ENCODE measurements at places on chromosomes 7 and 10.

GRCh38 chr10:21150166-21150565, 253.1 kb upstream of the NEBL start:
- no peak for DNase-seq

DNA sequence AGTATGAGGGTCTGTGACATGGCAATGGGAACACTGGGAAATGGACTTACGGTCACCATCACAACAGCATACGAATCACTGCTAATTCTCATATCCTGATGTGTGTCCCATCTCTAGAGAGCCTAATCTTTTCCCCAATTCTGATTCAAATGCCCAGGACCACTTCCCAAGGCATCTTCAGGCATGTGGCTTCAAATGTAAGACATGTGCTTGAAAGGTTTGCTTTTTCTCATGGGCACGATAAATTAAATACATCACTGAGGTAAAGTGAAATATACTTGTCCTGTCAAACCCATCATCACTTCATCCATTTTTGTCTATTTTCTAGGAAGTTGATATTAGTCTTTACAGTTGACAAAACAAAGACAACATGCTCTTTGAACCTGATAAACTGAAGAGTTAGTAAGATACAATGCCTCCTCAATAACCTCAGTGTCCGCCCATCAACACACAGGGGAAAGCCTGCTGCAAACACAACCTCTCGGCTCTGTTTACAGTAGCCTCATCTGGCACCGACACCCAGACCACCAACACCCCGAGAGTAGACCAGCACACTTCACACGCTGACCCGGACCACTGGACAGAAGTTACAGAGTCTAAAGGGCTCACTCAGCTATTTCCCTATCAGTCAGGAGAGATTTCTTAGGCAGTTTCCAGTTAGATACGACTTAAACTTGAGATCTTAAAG, 24.8 kb downstream of the GRB10 start:
- no peak for DNase-seq

GRCh38 chr7:38054199-38054598, 123.8 kb upstream of the STARD3NL start:
- no peak for DNase-seq

DNA sequence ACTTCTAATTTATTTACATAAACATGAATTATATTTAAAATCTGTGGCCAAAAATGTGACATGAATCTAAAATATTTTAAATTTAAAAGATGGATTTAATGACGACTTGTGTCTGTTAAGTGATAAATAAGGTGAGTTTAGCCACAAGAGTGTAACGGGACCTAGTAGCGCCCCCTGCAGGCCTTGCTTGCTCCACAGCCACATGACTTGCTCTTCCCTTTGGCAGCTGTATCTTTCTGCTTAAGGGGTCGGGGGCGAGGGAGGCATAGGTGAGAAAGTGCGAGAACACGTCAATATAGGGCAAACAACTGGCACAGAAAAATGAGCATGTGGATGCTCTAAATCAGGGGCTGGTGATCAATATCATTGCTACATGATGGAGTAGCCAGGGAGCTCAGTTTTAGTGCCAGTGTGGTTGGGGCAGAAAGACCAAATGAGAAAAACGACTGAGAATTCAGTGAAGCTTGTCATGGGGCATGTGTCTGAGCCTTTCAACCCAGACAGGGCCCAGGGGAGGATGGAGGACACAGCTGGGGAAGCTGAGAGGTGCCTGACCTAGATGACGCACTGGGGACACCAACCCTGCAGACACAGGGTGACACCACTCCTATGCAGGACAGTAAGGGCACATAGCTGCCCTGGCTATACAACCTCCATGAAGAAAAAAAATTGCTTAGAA, 49.8 kb downstream of the PAXIP1 start:
- DNase-seq, result no peak

- DNase-seq, result no peak
Measured at GRCh38 chr7:135905858-135906257, 71.3 kb downstream of the MTPN start.

GRCh38 chr10:77029777-77030717, 607.6 kb downstream of the KCNMA1 start:
- no peak for DNase-seq

GRCh38 chr7:15559416-15559928, 2.3 kb downstream of the AGMO start:
- DNase-seq, result no peak

DNA sequence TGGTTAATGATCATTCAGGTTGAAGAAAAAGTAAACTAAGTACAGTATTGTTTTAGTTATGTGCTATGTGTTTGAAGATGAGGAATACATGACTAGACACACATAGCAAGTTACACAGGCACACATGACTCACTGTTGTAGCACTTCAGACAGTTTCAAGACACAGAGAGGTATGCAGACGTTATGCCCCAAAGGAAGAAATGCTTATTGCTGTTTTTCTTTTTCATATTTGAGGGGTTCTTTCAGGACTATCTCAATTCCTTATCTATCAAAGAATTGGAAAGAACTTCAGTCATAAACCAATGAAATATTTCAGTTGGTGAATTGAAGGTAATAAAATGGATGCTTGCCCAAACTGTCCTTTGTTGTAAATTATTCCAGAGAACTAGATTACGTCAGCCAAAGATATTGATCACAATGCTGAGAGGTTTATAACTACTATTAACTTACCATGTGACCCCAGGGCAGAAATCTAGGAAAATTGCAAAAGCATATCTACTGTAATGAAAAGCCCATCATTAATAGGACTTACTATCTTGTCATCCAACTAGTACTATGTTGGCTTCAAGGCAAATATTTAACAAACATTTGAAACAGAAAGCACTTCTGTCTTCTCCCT, 61.2 kb upstream of the CAPZA2 start:
- no peak for DNase-seq

DNA sequence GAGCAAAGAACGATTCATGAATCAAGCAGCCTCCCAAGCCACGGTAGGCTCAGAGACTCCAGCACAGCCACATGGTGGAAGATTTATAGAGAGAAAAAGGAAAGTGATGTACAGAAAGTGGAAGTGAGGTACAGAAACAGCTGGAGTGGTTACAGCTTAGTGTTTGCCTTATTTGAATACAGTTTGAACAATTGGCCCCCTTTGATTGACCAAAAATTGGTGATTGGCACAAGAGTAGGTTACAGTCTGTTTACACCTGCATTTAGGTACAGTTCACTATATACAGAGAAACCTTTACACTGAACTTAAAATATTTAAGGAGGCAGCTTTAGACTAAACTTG, 136.4 kb upstream of the ASAH2 start:
- no peak for DNase-seq

GRCh38 chr7:17307000-17307399, 8.5 kb downstream of the AHR start:
- no peak for DNase-seq

DNA sequence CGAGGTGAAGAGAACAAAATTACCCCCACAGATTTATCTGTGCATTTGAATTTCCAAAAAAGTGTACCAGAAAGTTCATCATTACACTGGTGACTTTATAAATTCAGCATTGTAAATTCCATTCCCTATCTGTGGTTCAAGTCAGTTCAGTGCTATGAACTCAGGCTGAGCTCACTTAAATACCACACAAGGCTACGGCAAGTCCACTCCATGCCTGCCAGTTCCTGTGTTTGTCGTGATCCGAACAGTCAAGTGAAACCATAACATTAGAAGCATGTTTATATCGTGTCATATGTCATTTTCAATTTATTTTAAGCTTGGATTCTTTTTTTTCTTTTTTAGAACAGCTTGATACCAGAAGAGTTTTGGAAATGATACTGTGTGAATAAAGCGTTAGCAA, 14.8 kb downstream of the MBL2 start:
- no peak for DNase-seq

- no peak for DNase-seq
Measured at GRCh38 chr10:92755725-92756124, 66.0 kb downstream of the HHEX start.

DNA sequence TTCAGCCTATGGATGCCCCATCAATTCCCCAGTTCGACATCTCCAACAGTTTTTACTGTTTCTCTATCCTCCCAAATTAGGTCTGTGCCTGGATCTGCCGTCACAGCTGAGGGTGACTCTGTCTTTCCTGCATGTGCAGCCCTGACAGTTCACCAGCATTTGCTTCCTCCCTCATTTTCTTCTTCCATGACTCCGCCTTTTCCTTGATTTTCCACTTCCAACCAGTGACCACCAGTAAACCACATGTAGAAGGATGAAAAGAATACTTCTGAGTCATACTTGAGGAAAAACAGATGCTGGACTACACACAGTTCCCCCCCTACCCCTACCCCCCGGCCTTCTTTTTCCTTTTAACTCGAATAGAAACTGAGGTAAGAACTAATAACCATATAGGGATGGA, 311.8 kb upstream of the POM121L12 start:
- DNase-seq, result no peak

DNA sequence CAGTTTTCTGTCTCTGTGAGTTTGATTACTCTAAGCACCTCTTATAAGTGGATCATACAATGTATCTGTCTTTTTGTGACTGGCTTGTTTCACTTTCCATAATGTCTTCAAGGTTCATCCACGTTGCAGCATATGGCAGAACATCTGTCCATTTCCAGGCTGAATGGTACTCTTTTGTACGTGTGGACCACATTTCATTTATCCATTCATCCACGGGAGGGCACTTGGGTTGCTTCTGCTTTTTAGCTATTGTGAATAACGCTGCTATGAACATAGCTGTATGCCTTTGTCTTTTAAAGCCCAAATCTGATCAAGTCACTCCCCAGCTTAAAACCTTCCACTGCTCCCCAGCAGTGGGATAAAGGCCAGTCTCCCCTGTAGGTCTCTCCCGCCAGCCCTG, 31.5 kb downstream of the EGFR start:
- DNase-seq, result no peak

DNA sequence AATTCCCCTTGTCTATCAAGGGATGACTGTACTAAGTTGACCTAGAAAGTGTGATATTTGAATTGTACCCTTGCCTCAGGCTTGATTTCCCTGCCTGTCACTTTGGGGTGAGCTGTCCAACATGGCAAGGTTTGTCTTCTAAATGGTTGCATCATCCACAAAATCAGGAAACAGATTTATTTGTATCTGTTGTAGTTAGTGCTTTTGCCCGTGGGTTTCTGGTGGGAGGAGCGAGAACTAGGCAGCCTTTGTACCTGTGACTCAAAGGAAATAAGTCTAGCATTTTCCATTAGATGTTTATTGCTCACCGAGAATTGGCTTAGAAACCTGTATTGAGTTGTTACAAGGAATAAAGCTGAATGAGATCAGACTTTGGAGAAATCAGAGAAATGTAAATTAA, 650.8 kb downstream of the LRMDA start:
- no peak for DNase-seq

DNA sequence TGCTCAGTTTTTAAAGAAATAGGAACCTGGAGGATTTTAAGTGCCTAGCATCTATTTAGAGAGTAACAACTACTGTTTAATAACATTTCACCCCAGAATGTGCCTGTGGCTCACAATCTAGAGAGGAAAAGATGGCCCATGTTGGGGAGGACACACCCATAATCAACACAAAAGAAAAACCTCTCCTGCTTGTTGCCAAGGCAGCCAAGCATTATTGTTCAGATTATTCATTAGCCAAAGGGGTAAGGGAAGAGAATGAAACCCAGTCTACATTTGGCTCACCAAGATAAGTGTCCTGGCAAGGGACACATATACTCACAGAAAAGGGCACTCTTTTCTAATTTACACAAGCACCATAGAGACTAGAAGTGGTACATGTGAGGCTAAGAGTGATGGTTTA, 17.7 kb upstream of the IFIT1B start:
- DNase-seq, result no peak

- no peak for DNase-seq
Measured at GRCh38 chr10:112919721-112920120, 30.3 kb upstream of the TCF7L2 start.

- no peak for DNase-seq
Measured at GRCh38 chr10:128714644-128715415, 588.6 kb upstream of the MKI67 start.

- DNase-seq, result no peak
Measured at GRCh38 chr10:110419265-110419664, 78.4 kb upstream of the DUSP5 start.

DNA sequence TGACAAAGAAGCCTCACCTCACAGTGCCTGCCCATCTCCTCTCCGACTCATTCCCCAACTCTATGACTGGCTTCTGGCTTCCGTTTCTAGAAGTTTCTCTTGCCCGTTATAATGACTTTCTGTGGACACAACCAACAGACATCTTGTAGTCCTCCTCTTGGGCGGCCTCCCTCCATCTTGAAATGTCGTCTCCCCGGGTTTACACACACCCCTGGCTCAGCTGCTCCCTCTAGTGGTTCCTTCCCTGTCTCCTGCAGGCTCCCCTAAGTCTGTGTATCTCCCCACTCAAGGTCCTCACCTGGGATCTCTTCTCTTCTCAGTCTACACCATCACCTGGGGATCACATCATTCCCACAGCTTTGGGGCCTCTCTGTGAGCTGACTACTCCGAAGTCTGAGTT, 123.4 kb upstream of the NEBL start:
- DNase-seq, result peak; percentile 11

- no peak for DNase-seq
Measured at GRCh38 chr10:15167411-15168290, 842 bp downstream of the NMT2 start.

DNA sequence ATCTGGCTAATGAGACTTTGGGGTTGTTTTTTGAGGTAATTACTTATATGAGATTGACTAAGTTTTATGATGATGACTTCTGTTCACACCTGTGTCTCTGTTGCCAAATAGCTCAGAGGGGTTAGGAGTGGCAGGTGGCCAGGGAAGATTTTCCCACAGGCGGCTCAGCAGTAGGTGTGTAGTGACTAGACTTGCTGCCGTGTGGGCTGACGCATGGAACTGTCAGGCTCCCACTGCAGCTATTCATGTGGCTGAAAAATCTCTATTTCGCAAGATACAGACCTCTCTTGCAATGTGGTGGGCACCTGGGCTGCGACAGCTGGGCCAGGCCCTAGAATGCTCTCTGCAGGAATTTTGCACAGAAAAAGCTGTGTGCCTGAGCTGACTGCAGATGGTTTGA, 1.4 kb downstream of the CPA4 start:
- DNase-seq, result no peak

- DNase-seq, result no peak
Measured at GRCh38 chr7:142352543-142352942, 94.7 kb upstream of the PRSS58 start.

GRCh38 chr7:158053183-158053915, 534.3 kb downstream of the PTPRN2 start:
- DNase-seq, result no peak

- DNase-seq, result no peak
Measured at GRCh38 chr10:14616955-14617730, 157.6 kb downstream of the FAM107B start.

- no peak for DNase-seq
Measured at GRCh38 chr10:43453266-43453831, 16.4 kb downstream of the ZNF487 start.

DNA sequence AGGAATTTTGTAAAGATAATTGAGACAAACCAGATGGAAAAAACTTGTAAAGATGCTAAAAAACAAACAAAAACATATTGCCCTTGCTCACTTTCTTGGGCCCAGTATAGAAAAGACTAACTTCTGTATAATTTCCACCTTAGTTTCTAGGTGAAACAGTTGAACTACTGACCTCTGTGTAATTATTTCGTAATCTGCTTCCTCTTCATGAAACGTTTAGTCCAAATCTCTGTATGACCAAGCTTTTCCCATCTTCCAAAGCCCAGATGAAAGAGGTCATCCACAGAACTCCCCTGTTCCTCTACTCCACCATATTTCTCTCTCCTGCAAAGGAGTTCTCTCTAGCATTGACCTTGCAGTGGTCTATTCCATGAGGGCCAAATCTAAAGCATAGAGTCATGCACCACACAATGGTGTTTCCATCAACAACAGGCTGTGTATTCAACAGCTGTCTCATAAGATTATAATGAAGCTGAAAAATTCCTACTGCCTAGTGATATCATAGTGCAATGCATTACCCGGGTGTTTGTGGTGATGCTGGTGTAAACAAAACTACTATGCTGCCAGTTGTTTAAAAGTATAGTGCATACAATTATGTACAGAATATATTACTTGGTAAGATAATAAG, 647.6 kb downstream of the TNS3 start:
- no peak for DNase-seq
